ENCODE measurements at places on chromosomes 6 and 20.

GRCh38 chr20:50784464-50784863, 10.4 kb upstream of the BCAS4 start:
- DNase-seq, result no peak

DNA sequence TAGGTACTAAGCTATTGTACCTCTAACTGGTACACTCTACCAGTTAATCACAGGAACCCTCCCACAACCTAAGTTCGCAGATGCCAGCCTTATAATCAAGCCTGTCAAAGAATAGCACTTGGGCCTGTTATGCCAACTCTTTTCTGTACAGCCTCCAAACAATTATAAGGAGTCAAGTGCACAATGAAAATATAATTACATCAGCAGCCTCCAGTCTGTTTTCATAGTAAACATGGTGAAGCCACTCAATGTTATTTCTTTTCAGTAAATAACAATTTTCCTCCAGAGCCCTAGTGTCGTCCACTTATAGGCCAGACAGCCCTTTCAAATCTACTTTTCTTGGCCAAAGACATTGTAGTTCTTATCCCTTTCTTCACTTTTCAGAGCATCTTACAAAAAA, 82.7 kb upstream of the CARMIL1 start:
- DNase-seq, result no peak

GRCh38 chr6:15363164-15363522, 117.3 kb downstream of the JARID2 start:
- no peak for DNase-seq

- DNase-seq, result no peak
Measured at GRCh38 chr6:36938536-36938935, 16.0 kb upstream of the PI16 start.

DNA sequence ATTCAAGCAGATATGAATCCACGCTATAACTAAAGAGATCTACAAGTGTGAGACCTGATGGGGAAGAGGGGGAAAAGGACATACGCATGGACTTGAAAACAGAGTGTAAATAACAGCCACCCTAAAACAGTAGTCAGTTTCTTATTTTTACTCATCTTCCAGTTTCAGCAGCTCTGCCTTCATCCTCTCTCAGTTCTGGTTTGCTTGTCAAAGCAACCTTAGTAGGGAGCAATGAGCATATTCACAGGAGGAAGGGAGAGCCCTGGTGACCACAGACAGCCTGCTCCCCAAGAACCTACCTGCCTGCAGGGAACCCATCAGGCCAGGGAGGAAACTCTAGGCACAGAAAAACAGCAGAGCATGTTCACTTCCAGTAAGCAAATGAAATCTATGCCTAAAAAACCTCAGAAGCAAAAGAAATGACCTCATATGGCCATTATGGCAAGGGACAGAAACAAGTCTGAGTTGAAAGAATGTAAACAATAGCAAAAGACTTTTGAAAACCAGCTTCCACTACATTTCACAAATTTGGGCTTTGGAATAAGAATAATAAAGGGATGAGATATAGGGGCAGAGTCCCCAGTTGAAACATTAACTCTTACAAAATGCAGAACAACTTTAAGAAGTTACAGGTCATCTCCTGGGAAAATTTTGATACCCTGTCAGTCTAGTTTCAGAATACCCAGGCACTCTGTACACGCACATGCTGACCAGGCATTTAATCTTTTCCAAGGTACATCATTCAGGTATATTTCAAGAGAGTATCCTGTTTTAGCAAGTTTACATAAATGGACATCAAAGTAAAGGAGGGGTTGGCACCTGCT, 120.8 kb upstream of the BCLAF1 start:
- DNase-seq, result no peak

DNA sequence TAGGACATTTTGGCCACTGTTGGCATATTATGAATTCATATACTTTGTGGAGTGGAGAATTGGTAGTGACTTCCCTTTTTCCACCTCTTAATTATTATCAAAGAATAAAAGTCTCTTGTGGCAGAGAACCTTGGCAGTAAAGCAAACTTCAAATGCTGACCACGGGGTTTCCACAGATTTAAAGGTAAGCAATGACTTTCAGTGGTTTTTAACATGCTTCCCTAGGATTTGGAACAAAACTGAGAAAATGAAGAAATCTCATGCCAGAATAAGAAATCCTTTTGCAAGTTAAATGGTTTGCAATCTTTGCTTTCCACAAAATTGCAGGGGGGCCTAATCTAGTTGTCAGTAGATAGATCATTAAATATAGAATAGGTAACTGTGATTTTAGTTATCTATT, 2.0 kb upstream of the SDC4 start:
- no peak for DNase-seq

DNA sequence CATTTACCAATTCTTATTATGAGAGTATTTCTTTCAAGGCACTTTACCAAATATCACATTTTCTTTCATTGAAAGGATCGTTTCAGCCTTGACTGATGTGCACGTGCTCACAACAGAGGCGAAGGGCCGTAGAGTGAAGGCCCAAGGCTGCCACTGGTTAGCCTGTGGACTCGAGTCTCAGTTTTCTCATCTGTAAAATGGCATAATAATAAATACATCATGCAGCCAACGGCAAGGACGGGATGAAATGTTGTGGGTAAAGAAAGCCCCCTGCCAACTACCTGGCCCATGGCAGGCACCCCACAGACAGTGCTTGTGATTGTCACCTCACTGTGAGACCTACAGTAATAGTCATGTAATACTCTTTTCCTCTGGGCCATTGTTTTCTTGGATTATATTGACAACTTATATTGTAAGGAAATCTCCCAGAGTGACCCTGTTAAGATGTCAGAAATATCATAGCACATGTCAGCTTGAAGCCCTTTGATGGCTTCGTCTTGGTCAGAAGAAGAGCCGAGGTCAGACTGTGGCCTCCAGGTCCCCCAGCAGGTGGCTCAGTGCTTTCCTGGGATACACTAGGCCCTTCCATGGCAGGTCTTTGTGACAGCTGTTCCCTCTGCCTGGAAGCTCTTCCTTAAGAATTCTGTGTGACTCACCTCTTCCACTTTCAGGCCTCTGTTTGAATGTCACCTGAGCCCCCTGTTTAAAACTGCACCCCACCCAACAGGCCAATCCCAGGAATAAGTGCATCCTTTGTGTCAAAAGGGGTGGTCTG, 36.3 kb downstream of the FAM50B start:
- DNase-seq, result no peak

DNA sequence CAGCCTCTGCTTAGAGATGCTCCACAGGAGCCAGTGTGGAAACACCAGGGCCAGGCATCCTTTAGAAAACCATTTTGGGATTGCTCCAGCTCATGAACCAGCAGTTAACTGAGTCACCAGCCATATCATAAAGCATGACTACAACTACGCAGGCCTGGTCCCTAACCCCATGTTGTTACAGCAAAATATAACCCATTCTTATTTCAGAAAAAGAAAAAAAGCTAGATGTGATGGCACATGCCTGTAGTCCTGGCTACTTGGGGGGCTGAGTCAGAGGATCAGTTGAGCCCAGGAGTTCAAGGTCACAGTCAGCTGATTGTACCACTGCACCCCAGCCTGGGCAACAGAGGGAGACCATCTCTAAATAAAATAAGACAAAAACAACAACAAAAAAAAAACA, 36.8 kb downstream of the C6orf15 start:
- no peak for DNase-seq

DNA sequence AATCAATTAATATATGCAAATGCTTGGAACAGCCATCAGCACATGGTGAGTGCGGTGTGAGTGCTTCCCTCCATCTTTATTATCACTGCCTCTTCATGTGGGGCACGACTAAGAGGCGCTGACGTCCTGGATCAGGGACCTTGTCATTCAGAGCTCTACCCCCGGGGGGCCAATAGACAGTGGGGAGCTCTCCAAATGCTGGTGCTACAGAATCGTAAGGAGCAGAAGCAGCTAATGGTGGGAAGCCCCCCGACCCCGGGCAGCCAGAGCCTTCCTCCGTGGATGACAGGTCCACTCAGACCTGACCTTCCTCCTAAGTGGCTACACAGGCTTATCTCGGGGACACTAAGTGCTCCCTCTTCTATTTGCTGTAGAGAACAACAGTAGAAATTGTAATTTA, 257.5 kb upstream of the PMEPA1 start:
- DNase-seq, result no peak

GRCh38 chr6:10505529-10505928, 15.6 kb upstream of the GCNT2 start:
- no peak for DNase-seq

GRCh38 chr6:25085756-25086155, 150.0 kb upstream of the RIPOR2 start:
- DNase-seq, result peak; percentile 53

GRCh38 chr20:8151372-8151771, 19.3 kb downstream of the PLCB1 start:
- DNase-seq, result no peak

- DNase-seq, result no peak
Measured at GRCh38 chr20:59192533-59192896, 28.9 kb downstream of the ZNF831 start.

DNA sequence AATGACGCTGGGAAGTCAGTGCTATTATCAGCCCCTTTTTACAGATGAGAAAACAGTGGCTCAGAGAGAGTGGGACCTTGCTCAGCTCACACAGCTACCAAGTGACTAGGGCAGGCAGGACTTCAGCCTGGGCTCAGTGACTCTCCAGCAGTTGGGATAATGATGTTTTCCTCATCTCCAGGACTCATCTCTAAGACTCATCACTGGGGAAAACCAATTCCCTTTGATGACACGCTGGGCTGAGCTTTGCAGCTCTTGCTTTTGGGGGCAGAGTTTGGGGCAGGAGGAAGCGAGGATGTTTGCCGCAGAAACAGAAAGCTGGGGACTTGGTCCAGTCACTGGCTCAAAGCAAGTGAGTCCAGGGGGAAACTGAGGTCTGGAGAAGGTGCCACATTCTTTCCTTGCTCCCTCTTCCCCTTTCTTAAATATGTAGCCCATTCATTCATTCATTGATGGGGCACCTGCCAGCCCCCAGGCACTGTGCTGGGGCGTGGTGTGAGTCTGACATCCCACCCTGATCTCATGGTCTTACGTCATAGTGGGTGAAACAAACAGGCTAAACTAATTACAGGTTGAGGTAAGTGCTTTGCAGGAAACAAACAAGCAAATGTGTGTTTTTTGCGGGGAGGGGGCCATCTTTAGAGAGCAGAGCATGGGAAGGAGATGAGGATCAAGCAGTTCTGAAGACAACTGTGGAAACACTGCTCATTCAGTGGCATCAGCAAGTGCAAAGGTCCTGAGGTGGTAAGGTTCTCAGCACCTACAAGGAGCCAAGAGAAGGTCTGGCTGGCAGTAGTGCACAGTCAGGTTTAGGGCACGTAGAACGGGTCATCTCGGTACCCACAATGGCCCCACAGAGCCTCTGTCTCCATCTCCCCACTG, 74.4 kb upstream of the PMEPA1 start:
- no peak for DNase-seq

GRCh38 chr20:19453862-19454261, 241.4 kb downstream of the SLC24A3 start:
- no peak for DNase-seq

DNA sequence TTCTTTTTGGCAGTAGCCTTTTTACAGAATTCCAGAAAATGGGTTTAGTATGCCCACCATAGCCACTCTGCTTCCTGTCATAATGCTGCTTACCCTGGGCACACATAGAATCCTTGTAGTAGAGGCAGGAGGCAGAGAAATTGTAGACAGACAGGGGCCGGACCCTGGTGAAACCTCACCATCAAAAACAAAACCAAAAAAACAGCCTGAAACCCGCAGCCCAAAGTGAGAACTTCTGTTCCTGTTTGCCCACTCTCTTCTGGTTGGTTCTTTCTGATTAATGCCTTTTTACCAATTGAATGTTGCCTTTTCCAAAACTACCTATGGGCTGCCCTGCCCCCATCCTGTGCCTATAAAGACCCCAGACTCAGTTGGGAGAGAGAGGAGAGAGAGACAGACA, 188.2 kb downstream of the CDKAL1 start:
- no peak for DNase-seq

DNA sequence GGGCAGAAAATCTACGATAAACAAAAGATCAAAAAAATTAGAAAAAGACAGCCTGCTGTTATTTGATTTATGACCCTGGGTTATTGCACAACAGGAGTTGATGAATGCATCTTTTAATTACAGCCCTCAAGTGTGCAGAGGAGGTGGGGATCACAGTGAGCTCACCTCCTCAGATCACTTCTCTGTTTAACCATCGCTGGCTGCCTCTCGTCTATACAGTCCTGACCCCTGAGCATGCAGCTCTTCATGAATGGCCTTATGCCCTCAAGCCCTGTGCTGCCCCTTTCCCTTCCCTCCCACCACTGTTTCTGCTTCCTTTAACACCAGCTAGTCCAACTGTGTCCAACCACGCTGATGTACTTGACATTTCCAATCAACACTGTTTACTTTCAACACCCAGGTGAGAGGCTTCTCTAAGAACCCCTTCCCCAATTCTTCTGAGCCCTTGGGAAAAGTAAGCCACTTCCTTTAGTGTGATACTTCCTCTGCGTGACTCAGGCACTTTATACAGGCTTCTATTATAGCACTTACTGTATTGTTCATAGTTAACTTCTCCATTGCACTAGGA, 60.6 kb upstream of the RIPOR2 start:
- peak; percentile 62 for DNase-seq

GRCh38 chr20:63979229-63979556, 249 bp downstream of the SAMD10 start:
- DNase-seq, result no peak

DNA sequence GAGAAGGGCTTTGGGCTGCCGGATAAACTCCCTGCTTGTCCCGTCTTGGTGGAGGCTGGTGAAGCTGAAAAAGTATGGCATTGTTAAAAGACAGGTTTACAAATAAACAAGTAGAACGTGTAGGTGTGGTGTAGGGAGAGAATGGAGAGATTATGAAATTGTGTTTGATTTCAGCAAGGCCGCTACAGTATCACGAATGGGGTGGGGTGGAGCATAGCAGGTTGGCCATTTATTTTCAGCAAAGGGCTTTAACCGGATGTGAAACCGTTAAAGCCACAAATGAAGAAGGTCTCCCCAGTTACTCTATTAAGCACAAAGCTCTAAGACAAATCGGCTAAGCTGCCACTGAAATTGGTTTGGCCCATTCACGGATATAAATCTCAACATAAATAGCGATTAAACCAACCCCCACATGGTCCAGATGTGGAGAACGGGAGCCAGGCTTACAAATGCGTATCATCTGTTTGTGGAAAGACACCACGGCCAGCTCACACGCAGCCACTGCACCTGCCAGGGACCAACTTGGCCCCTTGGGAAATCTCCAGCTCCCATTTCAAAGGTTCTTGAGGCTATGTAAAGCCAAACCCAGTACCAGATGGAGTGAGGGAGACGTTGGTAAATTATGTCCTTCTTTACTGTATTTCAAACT, 94.0 kb downstream of the ZMYND8 start:
- DNase-seq, result no peak
